HuH-7 (cell line): ENCODE measurements at places on chromosomes 13 and 19.
A peak's percentile ranks its signal among the peaks of the same experiment; 100 is the strongest.

DNA sequence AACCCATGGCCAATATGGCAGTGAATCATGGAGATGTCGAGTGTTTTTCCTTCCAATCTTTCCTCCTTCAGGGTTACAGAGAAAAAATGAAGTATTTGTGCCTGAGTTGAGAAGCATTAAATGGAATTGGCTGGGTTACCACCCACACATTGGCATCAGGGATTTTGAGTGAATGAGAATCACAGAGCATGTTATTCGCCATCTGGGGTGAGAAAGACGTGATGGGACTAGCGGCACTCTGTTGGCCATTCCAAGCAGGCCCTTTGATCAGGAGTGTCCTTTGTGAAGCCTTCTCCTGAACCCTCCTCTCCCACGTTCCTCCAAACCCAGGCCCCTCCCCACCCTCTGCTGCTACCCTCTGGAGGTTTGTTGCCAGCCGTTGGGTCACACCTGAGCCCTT lies 84.2 kb upstream of the PCDH8 start:
- no peak for DNase-seq

- peak; percentile 98 for DNase-seq
These were observed 25.0 kb downstream of the TSSK6 start for GRCh38 chr19:19490214-19490968.

GRCh38 chr19:18519962-18520847 lies 1.7 kb downstream of the ELL start:
- DNase-seq = peak; percentile 68

DNA sequence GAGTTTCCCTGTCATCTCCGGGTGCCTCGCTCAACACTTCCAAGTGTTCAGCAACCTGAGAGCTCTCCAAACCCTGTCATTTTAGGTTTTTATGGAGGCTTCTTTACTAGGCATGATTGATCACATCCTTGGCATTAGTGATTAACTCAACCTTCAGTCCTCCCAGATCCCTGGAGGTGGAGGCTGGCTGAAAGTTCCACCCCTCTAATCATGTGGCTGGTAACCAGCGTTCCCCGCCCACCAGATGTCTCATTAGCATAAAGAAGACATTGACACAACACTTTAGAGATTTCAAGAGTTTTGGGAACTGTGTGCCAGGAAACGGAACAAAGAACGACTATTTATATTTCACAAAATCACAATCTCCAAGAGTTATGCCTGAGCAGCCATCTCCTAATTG lies 71.1 kb upstream of the RGCC start:
- DNase-seq = no peak

- DNase-seq = no peak
These were observed 69.2 kb downstream of the DHRS12 start for GRCh38 chr13:51734786-51735185.

GRCh38 chr19:53951947-53952346 lies 10.8 kb upstream of the CACNG8 start:
- no peak for DNase-seq
